ENCODE measurements at places on chromosomes 2 and 18.

DNA sequence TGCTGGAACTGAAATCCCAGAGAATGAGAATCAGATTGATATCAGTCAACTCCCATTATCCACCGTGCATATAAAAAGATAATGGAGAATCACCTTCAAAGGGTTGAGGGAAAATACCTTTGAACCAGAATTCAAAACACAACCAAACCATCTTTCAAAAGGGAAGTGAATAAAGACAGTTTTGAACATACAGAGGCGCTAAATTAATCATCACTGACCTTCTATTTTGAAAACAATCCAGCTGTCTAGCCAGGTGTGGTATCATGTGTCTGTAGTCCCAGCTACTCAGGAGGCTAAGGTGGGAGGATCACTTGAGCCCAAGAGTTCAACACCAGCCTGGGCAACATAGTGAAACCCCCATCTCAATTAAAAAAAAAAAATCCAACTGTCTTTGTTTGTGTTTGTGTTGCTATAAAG, 63.6 kb downstream of the TRABD2A start:
- no peak for DNase-seq

GRCh38 chr2:186599186-186599778, 9.4 kb downstream of the ITGAV start:
- no peak for DNase-seq

DNA sequence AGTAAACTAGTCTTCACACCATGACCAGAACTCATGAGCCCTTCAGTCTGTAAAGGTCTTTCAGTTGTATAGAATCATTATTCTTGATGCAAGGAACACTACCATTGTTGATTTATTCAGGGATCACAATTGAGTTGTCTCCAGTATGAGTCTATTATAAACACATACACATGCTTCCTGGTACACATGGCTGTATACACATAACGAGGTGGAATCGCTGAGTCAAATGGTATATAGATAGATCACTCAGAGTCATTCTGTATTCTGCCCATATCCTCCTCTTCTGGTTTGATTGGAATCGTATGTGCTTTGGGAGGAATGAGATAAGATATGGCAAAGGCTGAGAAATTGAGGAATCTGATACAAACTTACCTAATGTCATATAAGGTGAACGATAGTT, 216.0 kb downstream of the UBE2E3 start:
- DNase-seq, result no peak

DNA sequence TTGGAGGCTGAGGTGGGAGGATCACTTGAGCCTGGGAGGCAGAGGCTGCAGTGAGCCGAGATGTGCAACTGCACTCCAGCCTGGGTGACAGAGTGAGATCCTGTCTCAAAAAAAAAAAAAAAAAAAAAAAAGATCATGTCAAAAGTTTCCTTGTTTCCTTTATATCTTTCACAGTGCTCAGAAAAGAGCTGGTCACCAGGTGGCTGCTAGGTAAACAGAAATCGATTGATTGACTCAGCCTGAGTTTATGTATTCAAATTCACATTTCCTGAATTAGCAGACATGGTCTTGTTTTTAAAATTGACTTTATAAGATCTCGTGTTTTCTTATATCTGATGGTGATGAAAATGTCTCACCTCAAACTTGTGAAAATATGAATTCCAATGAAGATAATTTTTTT, 261.8 kb upstream of the FANCL start:
- DNase-seq, result no peak

DNA sequence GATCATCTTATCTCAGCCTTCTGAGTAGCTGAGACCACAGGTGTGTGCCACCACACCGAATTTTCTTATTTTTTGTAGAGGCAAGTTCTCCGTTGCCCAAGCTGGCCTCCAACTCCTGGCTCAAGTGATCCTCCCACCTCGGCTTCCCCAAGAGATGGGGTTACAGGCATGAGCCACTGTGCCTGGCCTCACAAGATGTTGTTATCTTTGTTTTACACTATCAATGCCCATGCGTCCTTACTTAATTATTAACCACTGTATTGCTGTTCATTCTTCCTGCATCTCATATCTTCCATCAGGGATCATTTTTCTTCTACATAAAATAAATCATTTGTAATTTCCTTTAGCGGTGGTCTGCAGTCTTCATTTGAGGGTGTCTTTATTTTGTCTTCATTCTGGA, 181.9 kb downstream of the TGIF1 start:
- DNase-seq, result no peak

DNA sequence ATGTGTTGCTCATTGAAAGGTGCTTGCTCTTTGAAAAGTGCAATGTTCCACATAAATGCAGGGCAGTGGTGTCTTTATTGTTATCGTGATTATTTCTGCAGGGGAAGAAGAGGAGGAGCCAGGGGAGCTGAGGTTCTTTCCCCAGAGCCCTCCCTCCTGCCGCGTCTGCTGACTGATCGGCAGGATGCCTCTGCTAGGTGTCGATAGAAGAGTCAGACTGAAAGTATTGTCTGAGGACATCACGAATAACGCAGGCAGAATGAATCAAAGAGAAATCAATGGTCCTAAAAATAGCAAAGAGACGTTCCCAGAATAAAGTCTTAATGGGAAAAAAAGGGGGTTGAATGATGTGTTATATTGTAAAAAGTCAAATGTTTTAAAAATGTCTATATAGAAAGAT, 47.4 kb upstream of the SIX3 start:
- no peak for DNase-seq

DNA sequence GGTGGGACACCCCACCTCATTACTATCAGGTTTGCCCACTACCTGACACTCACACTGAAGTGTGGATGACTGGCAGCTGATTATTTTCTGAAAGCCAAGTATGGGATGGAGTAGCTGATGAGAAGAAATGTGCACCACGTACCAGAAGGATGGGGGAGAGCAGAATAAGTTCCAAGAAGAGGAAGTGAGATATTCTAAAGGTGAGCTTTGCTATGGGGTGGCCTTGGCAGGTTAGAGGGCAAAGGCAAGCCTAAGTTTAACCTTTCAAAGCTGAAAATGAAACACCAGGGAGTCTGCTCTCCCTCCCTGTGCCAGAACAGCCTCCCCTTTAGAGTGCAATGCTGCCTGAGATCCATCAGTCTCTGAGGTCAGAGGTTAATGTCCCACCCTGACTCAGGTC, 196.1 kb upstream of the OSR1 start:
- no peak for DNase-seq

DNA sequence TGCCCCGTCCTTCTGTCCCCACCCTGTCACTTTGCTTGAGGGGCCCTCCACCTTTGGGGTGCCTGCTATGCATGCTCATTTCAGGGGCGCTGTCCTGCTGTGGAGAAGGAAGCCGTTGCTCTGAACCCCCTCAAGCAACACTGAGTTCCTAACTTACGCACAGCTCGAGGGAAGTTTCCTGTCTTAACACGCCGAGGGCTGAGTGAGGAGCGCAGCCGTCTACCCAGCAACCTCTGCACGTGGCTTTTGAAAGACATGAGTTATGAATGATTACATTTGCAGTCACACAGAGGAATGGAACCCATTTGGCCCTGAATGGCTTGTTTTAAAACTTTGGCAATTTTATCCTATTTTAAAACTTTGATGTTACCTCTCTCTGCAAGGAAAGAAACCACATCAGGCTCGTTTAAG, 14.0 kb downstream of the RAMP1 start:
- DNase-seq, result no peak

GRCh38 chr2:85458601-85459563, 40.4 kb downstream of the SH2D6 start:
- DNase-seq, result no peak

DNA sequence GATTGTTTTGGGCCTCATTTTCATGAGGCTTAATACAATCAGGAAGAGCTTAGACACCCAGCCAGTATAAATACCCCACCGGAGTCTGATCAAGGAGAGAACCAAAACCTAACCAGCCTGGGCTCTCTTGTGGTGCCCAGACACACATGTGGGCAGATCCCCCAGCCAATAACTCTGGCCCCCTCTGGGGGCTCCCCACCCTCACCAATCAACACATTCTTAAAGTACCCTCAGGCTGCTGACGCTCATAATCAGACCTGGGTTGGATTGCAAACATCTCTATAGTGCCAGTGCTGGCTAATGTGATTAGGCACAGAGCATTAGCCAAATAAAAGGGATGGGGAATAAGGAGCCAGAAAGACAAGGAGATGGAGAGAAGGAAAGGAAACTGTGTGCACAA, 329.6 kb downstream of the BCL11A start:
- DNase-seq, result no peak

GRCh38 chr18:45860971-45861370, 35.5 kb downstream of the SIGLEC15 start:
- no peak for DNase-seq

DNA sequence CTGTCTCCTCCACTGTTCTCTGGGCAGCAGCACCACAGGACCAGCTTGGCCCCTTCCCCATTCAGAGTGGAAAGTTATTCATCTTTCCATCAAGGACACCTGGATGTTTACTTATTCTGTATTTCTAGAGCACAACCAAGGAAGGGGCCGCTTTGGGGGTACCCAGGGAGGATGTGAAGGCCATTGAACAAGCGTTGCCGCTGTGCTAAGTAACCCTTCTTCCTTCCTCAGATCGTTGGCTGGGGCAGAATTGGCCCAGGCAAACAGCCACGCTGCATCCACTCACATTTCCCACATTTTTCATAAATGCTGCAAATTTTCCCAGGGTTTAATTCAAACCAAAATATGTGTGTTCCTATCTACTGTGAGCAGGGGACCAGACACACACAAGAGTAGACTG, 76.2 kb upstream of the NPAS2 start:
- DNase-seq, result no peak

DNA sequence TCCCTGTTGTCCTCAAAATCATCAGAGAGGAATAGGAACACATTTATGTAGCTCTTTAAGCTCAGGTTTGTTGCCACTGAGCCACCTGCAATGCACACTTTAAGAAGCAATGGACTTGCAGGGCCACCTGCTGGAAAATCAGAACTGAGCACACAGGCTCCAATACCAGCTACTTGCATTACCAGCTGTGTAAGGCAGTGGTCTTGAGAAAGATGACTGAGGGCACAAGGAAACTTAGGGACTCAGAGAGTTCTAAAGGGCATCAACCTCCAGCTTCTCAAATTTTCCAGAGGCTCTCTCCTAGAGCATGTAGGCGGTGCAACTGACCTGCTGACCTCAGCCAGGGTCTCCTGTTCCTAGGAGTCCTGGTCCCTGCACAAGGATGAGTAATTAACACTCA, 2.5 kb upstream of the CNDP2 start:
- no peak for DNase-seq

- no peak for DNase-seq
Measured at GRCh38 chr2:141709756-141710155, 421.1 kb downstream of the LRP1B start.

Data from HAP-1 (cell line).